Stimulated activated CD4-positive, alpha-beta T cell treated with anti-CD3 and anti-CD28 coated beads, Interleukin-2, amount 100 ng/mL, for 24 hours (primary cell): ENCODE measurements at places on chromosomes 5 and 9.

- no peak for DNase-seq
Observed at GRCh38 chr5:59436364-59437148, 457.0 kb downstream of the PDE4D start.

- DNase-seq: no peak
Observed at GRCh38 chr9:88529496-88529895, 5.5 kb upstream of the NXNL2 start.

DNA sequence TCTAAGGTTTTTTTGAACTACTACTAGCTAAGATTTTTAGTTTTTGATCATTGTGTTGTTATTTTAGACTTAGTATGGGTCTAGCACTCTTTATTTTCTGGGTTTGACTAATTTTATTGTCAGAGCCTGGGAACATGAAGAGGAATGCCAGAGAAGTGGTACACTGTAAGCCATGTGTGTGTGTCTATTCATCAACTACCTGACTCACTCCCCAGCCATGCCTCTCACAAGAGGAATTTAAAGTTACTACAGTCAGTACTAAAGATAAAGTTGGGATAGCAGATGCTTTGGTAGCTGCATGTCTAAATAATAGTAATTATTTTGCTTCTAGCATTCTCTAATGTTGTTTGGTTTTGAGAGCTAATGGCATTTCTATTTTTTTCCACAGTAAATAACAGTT, 264.8 kb downstream of the CSNK1G3 start:
- no peak for DNase-seq

GRCh38 chr5:16921211-16921610, 14.9 kb downstream of the MYO10 start:
- DNase-seq: no peak

- DNase-seq: no peak
Observed at GRCh38 chr5:155040984-155041653, 27.6 kb downstream of the KIF4B start.

DNA sequence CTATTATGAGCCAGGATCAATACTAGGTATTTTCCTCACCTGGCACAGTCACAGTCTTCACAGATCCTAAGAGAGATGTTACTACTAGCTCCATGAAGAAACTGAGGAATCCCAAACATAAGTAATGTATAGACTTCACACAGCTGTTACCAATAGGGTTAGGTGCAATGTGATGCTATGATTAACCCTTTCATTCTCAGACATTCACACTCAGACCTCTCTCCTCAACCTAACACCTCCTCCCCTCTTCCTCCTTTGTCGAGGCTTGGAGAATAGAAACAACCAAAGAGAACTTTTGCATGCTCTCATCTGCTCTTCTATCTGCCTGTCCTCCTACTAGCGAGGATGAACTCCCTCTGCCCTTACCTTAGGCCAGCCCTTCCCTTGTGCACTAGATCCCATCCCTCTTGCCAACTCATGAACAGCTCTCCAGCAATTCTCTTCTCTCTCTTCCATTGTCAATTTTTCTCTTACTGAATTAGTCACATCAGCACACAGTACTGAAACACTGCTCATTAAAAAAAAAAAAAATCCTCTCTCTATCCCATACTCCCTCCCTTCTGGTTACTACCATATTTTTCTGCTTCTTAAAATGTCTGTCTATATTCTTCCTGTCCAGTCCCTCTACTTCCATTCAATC, 47.7 kb downstream of the MAPKAP1 start:
- DNase-seq: no peak

DNA sequence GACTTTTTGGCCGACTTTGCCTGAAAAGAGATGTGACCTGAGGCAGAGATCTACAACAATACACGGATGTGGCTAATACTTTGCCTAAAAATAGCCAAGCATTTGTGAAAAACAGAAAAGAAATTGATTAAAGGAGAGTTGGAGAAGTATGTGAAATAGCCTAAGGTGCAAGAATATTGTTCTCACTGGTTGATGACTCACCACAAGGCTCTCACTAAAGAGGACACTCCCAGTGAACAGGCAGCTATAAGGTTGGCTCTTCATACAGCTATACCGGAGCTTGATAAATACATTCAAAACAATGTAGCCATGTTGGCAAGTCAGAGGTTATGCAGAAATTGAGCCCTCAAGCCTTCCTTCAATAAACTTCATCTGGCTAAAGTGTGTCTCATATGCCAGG, 317.2 kb upstream of the GRAMD2B start:
- no peak for DNase-seq

- peak; percentile 23 for DNase-seq
Observed at GRCh38 chr5:142063878-142064331, 44.7 kb upstream of the NDFIP1 start.

DNA sequence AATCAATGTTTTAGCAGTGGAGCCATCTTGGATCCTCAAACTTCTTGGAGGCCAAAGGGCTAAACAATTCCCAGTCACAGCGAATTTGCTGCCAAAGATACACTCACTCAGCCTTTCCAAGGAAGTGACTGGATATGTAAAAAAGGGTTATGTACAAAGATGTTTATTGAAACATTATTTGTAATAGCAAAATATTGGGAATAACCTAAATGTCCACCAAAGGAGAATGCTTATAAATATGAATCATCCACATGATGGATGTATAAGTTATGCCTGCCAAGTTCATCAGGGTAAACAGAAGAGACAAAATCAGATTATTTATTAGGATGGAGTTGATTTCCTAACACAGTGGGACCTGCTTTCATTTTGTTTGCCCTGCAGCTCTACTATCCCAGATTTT, 145.2 kb upstream of the ABCA1 start:
- DNase-seq: no peak

GRCh38 chr5:126920291-126920690, 110.1 kb downstream of the MARCHF3 start:
- DNase-seq: no peak

GRCh38 chr5:6517510-6517909, 68.9 kb downstream of the UBE2QL1 start:
- no peak for DNase-seq

DNA sequence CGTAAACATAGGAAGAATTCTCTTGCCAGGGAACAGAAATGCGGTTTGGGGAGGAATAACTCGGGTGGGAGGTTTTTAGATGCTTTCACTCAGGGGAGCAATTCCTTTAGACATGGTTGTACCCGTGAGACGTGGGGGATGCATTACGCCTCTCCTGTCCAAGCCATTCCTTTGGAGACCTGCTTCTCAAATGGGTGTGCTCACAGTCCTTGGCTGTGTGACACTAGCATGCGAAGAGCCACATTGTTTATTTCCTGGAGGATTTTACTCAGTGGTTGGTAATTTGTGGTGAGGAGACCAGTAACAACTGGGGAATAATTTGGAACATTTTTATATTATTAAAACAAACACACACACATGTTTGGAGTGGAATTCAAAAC, 18.5 kb downstream of the COL15A1 start:
- no peak for DNase-seq

DNA sequence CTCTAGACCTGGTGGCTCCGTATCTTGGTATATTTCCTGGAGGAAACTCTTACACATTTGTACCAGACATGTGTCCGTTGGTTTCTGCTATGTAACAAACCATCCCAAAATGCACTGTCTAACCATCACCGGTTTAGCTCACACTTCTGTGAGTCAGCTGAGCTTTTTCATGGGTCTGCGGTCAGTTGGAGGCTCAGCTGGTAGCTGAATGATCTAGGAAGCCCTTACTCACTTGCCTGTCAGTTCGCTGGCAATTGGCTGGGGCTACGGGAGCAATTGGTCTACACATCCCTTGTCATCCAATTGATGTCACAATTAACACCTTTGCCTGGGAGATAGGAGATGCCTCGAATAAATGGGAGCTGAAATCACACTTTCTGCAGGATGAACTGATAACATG, 11.6 kb upstream of the WHRN start:
- no peak for DNase-seq

DNA sequence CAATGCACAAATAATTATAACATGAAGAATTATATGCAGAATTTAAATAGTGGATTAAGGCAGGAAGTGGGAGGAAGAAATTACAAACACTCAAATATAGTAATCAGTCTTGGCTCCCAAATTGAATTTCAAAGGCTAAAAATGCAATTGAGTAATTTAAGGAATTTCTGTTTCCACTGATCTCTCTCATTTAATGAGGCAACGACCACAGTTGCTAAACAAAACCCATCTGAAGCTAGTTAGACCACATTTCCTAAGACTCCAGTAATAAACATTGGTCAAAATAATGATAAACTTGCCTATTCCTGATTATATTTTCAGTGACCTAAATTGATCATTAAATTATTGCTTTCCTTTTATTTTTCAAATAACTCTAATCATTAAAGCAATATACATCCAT, 174.3 kb upstream of the GRIN3A start:
- no peak for DNase-seq

- no peak for DNase-seq
Observed at GRCh38 chr5:6487081-6487480, 38.4 kb downstream of the UBE2QL1 start.

GRCh38 chr5:167785106-167785505, 506.3 kb upstream of the WWC1 start:
- no peak for DNase-seq

DNA sequence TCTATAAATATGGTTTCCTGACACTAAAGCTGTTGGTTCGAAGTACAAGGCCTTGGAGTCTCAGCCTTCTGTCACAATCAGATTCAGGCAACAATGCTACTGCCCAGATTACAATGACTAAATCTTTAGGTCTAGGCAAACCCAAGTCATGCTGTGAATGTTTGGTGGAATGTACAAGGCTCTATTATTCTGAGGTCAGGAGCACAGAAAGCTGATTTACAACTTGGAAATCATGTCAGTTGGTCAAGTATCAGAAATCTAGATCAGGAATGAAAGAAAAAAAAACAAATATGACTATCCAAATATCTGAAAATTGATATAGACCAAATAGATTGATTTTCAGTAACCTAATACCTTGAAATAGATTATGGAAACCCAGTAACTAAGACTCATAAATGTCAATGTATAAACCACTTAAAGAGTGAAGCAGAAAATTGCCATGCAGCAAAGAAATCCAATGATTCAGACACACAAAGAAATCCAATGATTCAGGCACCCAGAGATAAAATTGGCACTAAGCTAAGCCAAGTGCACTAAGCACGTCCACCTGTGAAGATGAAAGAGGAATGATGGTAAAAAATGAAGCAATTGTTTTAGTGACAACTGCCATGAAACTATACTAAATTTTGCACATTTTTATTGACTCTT, 588.0 kb upstream of the TUSC1 start:
- no peak for DNase-seq

DNA sequence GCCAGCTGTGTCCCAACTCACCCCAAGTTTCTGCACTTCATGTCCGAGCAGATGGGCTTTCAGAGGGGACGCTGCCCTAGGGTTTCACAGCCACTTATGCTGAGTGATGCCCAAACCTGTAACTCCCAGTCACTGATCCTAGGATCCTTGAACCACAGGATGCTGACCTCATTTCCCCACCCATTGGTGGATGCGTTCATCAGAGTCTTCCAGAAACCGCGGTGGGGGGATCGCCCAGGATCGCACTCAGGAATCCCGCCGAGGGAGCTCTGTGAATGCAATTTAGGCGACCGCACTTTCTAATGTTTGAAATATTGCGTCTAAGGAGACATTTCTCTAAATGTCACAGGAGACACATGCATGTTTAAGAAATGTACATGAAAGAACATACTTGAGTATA, 212.3 kb upstream of the IRX4 start:
- no peak for DNase-seq

- DNase-seq: peak; percentile 76
Observed at GRCh38 chr5:132019857-132020555, 8.5 kb upstream of the ACSL6 start.

GRCh38 chr5:3343211-3343610, 252.4 kb upstream of the IRX1 start:
- DNase-seq: no peak

- DNase-seq: no peak
Observed at GRCh38 chr5:3825531-3826451, 230.2 kb downstream of the IRX1 start.

GRCh38 chr9:26658476-26658875, 234.1 kb downstream of the CAAP1 start:
- DNase-seq: no peak
